Stimulated activated CD8-positive, alpha-beta memory T cell treated with anti-CD3 and anti-CD28 coated beads, Interleukin-15, amount 100 ng/mL, for 24 hours (primary cell): ENCODE measurements at places on chromosomes 1 and 21.

DNA sequence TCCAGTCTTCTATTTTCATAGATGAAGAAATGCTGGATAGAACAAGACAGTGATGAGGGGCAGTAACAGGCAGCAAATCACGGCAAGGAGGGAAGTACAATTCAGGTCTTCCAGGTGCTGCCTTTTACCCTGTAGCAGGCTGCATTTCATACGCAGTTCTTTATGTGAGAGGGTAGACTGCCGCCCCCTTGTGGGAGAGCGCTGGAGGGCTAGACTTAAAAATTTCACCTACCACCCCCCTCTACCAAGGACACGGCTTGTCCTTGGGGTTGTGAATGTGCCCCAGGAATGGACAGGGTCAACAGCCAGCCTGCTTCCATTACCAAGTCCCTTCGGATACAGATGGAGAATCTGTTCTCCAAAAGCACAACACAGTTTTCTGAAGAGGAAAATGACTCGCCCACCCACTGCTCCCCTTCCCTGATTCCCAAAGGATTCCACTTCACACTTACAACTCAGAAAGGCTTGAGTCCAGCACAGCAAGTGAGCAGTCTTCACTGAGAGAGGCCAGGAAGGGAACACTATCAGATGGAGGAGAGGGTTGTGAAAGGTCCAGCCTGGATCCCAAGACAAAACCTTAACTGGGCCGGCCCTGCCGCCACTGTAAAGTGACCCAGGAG, 7.4 kb downstream of the WDR77 start:
- DNase-seq, result peak; percentile 12

DNA sequence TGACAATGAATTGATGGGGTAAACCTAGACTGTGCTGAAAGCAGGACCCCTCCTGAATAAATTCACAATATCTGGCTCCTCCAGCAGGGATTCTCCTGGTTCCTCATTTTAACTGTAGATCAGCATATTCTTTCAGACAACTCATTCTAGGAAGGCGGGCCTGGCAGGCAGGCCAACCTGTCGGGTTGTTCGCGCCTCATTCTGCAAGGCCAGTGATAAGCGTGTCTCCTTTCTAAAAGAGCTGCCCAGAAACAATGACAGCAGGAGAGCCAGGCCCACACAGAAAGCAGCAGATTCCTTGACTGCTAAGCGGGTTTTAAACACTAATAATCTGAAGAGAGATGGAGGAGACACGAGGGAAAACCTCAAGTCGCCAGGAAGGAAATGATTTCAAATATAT, 70.0 kb downstream of the NTPCR start:
- no peak for DNase-seq

- no peak for DNase-seq
Measured at GRCh38 chr1:169491845-169492281, 6.1 kb upstream of the SLC19A2 start.

DNA sequence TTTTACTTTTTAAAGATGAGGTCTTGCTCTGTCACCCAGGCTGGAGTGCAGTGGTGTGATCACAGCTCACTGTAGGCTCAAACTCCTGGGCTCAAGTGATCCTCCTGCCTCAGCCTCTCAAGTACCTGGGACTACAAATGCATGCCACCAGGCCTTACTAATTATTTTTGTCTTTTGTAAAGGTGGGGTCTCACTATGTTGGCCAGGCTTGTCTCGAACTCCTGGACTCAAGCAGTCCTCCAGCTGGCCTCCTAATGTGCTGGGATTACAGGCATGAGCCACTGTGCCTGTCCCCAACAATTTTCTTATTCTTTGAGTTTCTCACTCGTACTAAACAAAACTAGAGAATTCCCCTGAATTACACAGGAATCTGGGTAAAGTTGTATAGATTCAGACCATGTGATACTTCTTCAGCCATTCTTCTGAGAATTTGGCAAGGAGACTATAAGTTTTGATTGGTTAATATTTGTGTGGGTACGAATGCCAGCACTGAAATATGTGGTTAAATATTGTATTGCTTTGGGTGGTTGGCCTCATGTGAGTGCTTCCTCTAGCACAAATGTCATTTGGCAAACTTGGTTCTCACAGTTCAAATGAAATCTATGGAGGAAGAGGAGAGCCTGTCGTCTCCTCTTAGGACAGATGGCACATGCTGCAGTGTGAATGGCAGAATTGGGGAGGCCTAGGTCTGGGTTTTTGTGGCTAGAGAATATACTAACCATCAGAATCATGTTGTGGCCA, 104.9 kb downstream of the RUNX1 start:
- no peak for DNase-seq

- DNase-seq, result no peak
Measured at GRCh38 chr1:169874229-169874628, 19.5 kb downstream of the SCYL3 start.

- no peak for DNase-seq
Measured at GRCh38 chr1:46341222-46342083, 846 bp downstream of the NSUN4 start.
